Activated T-helper 1 cell treated with Interleukin-2 at 50 U/mL for 16 hours (primary cell): ENCODE measurements at places on chromosomes 11 and 22.

GRCh38 chr11:92340839-92341238 is 116.2 kb downstream of the FAT3 start:
- no peak for DNase-seq

GRCh38 chr11:86291466-86292262 is 10.4 kb upstream of the HIKESHI start:
- DNase-seq: peak; percentile 18

GRCh38 chr11:69127081-69127850 is 28.5 kb upstream of the SMIM38 start:
- no peak for DNase-seq

GRCh38 chr22:49359076-49359475 is 468.6 kb downstream of the BRD1 start:
- no peak for DNase-seq

- DNase-seq: no peak
Measured at GRCh38 chr11:86196913-86197312, 47.6 kb upstream of the EED start.

DNA sequence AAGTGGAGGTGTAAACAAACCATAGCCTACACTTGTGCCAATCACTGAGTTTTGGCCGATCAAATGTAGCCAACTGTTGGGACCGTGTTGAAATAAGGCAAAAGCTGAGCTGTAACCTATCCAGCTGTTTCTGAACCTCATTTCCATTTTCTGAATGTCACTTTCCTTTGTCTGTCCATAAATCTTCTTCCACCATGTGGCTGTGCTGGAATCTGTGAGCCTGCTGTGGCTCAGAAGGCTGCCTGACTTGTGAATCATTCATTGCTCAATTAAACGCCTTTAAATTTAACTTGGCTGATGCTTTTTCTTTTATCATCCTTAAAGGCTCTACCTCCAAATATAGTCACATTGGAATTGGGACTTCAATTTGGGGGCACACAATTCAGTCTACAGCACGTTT is 203.1 kb upstream of the MPPED2 start:
- DNase-seq: no peak

- DNase-seq: no peak
Measured at GRCh38 chr22:22125579-22126468, 118.8 kb upstream of the VPREB1 start.

DNA sequence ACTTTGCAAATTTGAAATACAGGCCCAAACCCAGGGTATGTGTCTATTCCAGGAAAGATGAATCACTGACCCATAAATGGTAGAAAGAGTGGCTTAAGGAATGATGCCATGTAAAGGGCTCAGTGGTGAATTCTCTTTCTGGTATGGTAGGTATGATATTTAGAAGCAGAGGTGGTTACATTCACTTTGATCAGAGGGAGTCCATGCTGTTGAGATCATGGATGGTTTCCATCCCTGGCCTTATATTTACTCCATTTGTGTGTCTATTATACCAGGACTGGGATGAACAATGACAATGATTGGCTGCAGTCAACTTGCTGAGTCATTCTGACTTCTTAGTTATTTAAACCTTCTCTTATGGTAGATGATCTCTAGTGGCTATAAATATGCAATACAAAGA is 419.8 kb upstream of the LRRC4C start:
- no peak for DNase-seq

GRCh38 chr11:68355471-68355870 is 43.1 kb downstream of the LRP5 start:
- DNase-seq: no peak

GRCh38 chr11:103480421-103480820 is 371.2 kb downstream of the DYNC2H1 start:
- no peak for DNase-seq

DNA sequence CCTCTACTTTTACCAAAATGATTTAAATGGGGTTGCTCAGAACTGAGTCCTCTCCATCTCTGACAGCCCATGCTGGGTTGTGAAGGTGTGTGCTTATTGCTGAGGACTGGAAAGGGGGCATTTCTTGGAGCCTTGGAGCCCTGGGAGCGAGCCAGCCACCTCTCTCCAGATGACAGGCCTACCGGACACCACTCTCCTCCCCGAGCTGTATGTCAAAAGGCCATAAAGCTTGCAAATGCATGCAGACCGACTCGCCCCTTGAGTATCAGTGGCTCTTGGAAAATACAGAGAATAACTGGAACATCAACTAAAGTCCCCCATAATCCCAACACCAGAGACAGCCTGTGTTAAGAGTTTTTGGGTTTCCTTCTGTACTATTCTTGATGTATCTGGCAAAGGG is 67.9 kb upstream of the PITPNB start:
- DNase-seq: no peak

DNA sequence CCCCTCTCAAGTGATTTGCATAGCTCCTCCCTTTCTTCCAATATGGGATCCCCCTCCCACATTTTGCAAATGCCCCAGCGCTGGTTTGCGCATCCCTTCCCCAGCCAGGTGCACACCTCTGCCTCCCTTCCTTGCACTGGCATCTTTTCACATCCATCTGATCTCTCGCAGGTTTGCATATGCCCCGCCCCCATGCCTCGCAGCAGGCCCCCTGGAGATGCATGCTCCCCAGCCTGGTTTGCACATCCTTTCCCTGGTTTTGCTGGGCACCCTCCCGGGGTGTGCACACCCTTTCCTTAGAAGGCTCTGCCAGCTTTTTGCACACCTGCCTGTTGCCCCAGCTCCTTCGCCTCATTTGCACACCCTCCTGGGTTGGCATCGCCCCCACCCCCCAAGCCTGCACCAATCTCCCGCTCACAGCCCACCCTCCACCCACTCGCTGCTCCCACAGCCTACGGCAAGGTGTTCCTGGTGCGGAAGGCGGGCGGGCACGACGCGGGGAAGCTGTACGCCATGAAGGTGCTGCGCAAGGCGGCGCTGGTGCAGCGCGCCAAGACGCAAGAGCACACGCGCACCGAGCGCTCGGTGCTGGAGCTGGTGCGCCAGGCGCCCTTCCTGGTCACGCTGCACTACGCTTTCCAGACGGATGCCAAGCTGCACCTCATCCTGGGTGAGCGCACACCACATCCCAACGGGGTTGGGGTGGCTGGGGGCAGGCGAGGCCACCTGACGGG is 917 bp downstream of the RPS6KA4 start:
- DNase-seq: no peak

DNA sequence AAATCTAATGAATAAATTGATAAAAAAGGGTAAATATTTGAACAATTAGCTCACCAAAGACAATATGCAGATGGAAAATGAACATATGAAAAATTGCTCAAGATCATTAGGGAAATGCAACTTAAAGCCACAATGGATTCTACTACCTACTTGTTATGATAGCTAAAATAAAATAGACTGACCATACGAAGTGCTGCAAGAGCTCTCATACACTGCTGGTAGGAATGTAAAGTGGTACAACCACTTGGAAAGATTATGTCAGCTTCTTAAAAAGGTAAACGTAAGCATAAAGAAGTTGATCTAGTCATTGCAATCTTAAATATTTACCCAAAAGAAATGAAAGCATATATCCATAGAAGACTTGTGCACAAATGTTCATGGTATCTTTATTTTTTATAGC is 504.2 kb upstream of the ARHGAP42 start:
- no peak for DNase-seq

DNA sequence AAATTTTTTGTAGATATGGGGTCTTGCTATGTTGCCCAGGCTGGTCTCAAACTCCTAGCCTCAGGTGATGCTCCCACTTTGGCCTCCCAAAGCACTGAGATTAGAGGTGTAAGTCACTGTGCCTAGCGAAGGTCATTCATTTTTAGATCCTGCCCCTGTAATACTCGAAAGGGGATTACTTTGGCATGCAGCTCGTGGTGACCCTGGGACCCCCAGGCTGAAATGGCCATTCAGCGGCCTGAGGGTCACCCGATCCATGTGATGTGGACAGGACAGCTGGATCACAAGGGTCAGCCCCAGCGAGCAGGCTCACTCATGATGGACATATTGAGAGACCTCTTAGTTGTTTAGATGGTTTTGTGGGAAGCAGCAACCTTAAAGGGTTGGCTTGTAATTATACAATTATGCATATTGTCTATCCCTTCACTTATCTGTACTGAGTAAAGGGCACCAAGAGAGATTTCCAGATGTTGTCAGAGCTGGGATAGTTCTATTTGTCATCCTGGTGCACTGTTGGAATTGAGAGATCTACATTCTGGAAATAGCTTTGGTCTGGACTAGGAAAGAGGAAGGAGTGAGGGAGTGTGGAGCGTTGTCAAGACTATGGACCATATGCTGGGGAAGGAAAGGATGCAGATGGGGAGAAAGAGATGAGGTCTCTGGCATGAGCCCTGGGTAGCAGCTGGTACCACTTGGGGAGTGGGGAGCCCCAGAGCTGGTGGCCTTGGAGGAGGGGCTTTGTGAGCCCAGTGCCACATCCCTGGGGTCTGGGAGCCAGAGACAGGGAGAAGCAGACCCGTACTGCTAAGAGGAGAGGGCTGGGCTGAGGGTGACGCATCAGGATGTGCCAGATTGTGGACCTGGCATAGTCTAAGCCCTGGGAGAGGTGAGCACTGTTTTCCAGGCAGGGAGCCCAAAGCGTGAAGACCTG is 15.5 kb downstream of the RHBDD3 start:
- no peak for DNase-seq

- no peak for DNase-seq
Measured at GRCh38 chr11:13868710-13869397, 93.7 kb upstream of the SPON1 start.

GRCh38 chr11:100932474-100933100 is 197.0 kb downstream of the PGR start:
- DNase-seq: no peak

- no peak for DNase-seq
Measured at GRCh38 chr11:121890377-121890776, 225.6 kb downstream of the BLID start.

DNA sequence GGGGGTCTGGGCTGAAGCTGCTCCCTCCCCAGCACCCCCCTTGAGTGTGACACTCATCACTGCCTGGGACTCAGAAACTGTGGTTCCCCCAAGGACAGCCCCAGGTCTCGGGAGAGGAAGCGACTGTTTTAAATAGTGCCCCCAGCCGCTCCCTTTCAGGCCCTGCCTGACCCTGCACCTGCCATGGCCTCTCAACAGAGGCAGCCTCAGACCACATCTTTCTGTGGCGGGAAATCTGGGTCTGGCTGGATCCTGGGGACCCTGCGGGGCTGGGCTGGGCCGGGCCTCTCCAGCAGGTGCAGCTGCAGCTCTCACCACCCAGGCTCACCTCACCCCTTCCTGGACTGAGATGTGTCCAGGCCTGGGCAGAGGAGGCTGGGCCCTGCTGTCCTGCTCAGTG is 3.7 kb upstream of the IGLL1 start:
- DNase-seq: no peak

DNA sequence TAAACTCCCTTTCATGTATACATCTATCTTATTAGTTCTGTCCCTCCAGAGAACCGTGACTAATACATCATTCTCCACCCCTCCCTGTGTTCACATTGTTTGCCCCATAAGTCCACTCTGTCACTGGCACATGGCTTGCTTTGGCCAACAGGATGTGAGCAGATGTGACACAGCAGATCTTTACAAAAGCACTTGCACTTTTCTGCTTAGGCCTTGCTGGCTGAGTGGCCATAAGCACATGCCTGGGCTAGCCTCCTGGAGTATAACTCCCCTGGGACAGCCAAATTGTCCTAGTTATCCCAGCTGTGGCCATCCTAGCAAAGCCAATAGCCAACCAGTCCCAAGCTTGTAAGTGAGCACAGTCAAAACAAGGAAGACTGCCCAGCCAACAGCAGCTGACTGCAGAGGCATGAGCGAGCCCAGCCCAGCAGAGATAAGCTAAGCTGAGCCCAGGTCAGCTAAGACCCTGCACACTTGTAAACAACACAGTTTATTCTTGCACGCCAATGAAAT is 9.7 kb upstream of the RCN1 start:
- DNase-seq: no peak

GRCh38 chr22:20000246-20001081 is 16.2 kb downstream of the ARVCF start:
- no peak for DNase-seq

DNA sequence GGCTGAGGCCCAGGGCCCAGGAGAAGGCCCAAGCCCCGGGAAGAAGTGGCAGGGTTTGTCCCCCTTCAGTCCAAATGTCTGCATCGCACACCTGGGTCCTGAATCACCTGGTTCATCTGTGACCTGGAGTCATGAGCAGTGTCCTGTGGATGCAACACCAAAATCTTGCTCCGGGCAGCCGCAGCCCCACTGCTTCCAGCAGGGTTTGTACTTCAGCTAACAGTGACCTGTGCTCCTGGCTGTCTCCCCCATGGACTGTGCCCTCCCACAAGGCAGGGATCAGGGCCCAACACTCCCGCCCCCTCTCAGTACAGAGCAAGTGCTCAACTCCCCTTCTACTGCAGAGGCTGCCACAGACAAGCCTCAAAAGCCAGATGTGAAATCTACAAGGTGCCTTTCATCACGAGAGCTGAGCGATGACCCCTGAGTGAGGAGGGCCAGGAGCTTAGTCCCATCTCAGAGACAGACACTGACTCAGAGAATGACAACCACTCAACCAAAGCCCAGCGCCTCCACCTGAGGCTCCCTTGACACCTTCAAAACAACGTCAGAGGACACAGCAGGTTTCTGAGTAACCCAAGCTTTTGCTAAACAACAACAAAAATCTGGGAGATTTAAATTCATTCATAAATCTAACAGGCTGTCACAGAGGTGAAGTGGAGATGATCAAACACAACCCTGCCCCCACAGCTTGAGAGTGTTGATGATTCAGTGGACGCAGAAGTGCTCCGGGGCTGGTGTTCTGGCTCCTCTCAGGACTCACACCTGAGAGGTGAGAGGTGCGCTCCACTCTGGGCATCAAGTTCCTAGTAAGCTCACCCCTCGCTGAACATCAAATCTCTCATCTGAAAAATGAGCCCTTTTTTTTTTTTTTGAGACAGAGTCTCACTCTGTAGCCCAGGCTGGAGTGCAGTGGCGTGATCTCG is 3.4 kb downstream of the KIAA0930 start:
- DNase-seq: no peak

- DNase-seq: no peak
Measured at GRCh38 chr11:72541257-72541974, 107.1 kb upstream of the CLPB start.

DNA sequence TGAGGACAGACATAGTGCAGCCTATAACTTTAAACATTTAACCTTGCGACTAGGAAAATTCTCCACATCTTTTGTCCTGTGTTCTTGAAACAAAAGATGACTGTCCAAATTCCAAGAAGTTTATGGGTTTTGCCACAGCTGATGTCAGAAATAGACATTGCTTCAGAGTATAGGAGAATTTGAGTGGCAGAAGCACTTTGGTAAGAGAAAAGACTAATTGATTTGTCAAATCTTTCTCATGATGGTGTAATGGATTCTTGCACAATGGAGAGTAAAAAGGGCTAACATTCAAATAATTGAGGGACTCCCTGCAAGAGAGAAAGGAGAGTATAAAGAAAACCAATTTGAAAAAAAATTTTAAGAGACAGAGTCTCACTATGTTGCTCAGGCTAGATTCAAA is 25.3 kb downstream of the C11orf58 start:
- no peak for DNase-seq
